ENCODE measurements at places on chromosomes 1 and 21.

DNA sequence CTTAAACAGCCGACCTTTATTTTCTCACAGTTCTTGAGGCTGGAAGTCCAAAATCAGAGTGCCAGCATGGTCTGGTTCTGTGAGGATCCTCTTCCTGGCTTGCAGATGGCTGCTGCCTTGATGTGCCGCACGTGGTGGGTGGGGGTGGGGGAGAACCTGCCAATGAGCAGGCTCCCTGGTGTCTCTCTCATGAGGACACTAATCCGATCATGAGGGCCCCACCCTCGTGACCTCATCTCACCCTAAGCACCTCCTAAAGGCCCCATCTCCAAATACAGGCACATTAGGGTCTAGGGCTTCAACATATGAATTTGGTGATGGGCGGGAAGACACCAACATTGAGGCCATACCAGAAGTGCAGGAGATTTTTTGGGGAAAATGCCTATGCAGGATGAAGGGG, 37.8 kb downstream of the ACTN2 start:
- no peak for DNase-seq

DNA sequence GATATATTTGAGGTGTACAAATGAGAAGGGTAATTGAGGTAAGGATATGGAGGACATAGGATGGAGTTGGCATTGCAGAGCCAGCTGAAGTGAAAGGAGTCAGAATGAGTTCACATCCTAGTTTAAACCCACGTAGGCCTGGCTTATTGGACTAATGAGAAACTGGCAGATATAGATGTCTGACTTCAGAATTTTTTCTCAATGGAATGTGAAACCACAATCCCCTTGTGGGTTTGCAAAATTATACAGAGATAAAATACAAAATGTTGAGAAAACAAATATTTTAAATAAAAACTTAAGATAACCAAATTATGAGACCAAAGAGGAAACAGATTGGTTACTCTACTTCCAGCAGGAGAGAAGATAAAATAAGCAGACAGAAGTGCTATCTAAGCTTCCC, 277.4 kb upstream of the LRRC7 start:
- no peak for DNase-seq

DNA sequence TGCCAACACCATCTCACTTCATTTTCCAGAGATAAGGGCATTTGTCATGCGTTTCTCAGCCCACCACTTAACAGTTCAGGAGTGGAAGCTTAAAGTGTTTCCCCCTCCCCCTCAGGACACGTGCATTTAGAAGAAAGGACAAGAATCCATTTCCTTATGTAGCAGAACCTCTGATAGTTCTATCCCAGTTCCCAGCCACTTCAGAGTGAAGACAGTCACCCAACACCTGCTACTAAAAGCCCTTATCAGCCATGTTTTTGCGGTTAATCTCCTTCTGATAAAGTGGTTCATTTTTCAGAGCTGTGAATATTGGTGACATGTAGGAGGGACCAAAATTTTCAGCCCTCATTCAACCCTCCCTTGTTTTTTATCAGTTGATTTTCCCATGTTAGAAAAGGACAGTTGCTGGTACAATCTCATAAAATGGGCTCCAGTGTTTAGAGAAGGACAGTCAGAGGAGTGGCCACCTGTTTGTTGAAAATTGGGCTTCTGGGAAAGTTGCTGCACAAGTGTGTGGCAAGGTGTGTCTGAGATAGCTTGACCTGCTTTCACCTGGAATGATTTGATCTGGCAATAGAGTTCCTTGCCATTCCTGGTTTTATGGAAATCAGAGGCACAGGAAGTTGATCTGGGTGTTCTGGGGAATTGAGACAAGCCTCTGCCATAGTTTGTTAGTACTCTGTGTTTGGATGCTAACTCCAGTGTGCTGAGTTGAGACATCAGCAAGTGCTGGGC, 114.0 kb downstream of the PPP1R12B start:
- DNase-seq, result no peak

DNA sequence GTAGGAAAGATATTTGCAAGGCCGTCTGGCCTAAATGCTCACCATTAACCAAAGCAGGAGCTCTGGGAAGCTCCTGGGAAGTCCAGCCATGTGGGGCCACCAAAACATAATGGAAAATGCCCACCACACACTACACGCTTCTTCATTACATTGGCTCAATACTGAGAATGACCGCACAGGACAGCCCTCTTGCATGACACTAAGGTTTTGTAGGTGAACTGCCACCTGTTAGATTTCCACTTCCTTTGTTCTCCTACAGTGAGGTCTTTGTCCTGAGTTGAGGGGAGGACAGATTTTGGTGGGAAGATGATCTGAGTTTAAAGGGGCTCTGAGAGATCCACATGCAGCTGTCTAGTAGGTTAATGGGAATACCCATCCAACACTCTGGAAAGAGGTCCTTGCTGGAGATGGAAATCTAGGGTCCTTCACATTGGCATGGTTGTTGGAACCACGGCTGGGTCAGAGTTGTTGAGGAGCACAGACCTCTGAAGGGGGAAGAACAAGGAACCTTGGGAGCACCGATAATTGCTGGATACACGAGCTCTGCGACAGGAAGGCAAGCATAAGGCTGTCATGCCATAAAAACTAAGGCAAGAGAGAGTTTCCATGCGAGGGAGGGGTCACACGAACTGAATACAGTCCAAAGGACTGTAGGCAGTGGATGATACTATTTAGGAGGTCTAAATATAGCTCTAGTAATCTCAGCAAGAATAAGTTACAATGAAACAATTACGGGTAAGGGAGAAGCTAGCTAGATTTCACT, 105.5 kb upstream of the IRF2BP2 start:
- no peak for DNase-seq

- DNase-seq, result no peak
Measured at GRCh38 chr1:194341587-194341986, 1155.2 kb upstream of the B3GALT2 start.

DNA sequence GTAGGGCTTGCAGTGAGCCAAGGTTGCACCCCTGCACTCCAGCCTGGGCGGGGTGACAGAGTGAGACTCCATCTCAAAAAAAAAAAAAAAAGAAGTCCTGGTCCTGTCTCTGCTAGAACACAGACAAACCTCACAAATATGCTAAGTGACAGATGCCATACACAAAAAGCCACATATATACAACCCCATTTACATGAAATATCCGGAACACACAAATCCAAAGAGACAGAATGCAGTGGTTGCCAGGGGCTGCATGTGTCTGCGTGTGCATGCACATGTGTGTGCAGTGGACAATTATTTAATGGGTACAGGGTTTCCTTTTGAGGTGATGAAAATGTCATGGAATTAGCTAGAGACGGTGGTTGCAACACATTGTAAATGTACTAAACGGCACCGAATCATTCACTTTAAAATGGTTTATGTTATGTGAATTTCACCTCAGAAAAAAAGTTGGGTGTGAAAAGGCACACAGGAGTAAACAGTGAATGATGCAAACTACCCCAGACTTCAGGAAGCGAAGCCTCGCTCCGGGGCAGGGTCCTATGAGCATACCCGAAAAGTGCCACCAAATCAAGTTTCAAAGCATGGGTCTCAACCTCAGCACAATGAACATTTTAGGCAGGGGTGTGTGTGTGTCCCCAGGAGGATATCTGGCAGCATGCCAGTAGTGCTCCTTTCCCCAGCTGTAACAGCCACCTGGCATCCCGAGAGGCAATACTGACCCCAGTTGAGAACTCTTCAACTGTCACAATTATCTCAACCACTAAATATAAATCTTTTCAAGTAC, 48.3 kb downstream of the GNB1 start:
- DNase-seq, result no peak

DNA sequence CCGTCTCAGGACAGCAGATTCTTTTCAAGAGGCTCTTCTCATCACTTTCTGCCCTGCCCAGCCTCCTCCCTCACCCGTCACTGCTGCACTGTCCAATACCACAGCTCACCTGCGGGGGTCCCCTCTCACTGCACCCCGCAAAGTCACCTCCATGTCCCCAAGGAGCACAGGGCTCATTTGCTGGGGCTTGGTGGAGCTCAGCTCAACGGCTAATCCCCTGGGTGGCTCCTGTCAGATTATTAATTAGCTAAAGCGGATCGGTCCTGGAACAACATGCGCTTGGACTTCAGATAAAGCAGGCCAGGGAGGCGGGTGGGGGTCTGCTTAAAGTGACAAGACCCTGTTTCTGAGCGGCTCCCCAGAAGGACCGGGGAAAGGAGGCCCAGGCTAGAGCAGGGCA, 43.1 kb downstream of the CASZ1 start:
- no peak for DNase-seq

DNA sequence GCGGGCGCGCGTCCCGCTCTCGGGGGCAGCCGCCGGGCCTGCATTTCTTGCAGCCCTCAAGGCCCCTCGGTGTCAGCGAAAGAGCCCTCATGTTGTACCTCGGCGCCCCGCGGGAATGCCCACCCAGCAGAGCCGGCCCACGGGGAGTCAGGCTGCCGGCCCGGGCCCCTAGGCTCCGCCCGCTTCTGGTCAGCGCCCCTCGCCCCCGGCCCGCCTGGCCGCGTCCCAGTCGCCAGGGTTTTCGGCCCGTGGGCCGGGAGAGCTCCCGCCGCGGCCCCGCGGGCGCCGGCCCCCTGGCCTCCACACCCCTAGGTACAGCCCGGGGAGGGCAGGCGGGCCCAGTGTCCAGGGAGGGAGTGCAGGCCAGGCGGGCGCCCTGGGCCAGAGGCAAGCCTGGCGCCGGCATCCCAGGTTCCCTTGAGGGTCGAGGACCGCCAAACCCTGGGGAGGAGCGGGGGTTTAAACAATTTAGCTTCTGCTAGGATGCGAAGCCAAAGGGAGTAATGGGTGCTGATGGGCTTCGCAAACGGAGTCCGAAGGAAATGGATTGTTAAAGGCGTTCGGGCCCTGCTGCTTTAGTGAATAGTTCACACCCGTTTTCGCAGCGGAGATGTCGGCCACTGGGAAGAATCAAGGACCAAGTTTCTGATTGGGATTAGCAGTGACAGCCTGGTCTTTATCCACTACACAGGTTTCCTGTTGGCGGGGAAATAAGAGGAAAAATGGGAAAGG, 486 bp upstream of the KCNA3 start:
- DNase-seq, result no peak

Measured in NCI-H1092 (cell line).